ENCODE measurements at places on chromosomes 1 and 21.

GRCh38 chr1:15027515-15027986, 126.0 kb upstream of the TMEM51 start:
- peak; percentile 50 for DNase-seq

DNA sequence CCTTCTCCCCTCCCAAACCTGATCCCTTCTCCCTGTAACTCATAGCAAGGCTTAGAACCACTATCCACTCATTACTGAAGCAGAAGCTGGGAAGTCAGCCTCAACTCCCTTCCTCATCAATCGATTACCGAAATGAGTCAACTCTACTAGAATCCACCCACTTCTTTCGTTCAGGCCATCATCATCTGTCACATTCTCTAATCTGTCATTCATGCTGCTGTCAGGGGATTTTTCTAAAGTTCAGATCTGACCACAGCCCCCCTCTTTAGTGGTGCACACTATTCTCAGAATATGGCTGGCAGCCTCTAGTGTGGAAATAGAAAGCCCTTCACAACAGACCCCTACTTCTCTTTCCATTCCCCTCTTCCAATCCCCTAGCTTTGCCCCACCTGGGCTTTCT, 5.1 kb downstream of the NT5C1A start:
- DNase-seq = peak; percentile 87

DNA sequence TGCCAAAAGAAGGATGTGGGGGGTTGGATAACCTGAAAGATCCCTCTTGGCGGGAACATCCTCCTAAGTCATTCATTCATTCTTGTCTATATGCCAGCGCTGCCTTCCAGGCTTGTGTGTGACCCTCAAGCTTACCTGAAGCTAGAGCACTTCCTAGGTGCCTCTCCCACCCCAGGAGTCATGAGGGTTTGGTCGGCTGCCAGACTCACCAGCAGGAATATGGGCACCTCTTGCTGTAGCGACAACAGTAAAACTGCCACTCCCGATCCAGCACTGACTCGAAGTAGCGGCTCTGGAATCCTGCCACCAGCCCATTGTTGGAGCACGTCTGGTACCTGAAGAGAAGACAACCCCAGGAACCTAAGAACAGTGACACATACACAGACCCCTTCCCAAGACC, 15.0 kb downstream of the DPT start:
- no peak for DNase-seq

- DNase-seq = no peak
Measured at GRCh38 chr1:213985209-213986019, 2.4 kb upstream of the PROX1 start.

GRCh38 chr1:36603461-36603860, 120.7 kb upstream of the CSF3R start:
- DNase-seq = no peak

GRCh38 chr1:33010932-33011731, 25.6 kb downstream of the AK2 start:
- no peak for DNase-seq

GRCh38 chr1:44390277-44390676, 14.8 kb upstream of the RNF220 start:
- DNase-seq = no peak

DNA sequence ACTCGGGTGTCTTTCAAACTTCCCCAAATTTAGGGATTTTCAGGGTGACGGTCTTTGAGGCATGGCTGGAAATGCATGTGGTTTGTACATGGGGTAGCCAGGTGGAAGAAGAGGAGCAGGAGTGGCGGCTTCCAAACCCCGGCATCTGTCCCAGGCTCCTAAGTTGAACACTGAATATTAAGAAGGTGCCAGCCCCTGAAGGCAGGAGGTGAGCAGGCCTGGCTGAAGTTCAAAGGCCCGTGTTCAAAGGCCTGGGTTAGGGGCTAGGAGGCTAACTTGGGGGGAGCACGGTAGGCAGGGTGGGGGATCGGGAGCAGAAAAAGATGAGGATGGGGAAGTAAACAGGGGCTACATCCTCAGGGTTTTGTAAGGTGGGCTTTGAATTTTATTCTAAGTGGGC, 42.8 kb downstream of the ELK4 start:
- DNase-seq = no peak

DNA sequence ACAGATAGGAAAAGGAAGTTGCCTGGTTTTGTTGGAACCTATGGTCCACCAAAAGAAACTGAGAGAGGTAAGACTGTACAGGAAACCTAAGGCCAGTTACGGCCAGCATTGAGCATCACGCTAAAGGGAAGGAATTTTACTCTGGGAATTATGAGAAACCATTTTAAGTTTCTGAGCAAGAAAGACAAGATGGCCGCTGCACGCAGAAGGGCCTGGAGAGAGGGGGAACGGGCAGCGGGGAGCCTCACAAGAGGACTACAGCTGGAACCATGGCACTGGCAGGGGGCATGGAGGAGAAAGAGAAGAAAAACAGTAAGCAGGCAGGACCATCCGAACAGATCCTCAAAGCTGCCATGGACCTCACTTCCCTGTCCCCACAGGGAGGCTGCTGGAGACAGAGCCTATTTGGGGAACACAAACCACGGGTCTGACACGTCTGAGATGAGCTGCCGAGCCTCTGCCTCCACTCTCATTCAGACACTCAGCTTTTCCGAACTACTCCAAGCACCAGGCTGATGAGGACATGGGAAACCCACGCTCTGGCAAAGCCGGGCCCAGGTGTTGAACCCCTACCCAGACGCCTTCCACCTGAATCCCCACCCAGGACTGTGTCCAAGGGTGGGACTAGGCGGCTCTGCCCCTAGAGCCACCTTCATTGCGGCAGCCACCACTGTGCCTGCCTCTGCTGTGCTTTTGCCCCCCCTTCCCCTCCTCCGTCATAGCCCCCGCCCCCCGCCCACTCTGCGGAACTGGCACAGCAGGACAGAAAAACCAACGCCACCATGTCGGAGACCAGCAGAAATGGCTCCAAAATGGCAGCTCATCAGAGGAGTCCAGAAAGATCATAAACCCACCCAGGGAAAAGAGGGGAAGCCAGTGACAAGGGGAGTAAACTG, 69.0 kb downstream of the CD46 start:
- no peak for DNase-seq

GRCh38 chr1:239672256-239672655, 285.9 kb downstream of the CHRM3 start:
- DNase-seq = no peak

- DNase-seq = no peak
Measured at GRCh38 chr1:221687836-221688487, 53.9 kb downstream of the DUSP10 start.

DNA sequence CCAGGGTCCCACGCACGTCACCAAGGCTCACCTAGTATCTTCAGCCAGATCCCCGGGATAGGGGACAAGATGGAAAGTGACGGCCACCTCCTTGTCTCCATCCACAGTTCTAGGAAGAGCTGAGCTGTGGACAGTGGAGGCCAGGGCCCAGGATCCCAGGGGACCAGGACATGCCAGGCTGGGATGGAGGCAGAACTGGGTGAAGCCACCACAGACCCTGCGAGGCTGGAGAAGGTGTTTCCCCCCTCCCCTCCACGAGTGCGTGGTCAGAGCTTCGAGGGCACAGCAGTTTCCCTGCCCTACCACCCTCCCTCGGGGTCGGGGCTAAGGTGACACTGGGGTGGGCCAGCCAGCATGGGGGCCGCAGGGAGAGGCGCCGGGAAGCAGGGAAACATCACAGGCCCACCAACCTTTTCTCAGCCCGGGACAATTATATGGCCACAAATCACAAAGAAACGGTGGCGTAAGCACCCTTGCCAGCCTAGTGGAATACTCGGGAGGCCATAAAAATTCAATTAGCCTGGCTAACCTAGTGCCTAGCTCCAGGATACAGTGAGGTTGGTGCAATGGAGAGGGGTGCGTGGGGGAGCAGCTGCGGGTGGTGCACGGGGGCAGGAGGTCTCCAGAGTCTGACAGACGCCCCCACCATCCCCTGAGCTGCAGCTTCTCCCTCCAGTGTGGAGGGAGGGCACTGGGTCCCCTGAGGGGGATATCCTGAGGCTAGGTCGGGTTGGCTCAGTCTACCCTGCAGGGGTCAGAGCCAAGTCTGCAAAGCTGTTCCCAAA, 13.4 kb downstream of the DRAXIN start:
- no peak for DNase-seq

DNA sequence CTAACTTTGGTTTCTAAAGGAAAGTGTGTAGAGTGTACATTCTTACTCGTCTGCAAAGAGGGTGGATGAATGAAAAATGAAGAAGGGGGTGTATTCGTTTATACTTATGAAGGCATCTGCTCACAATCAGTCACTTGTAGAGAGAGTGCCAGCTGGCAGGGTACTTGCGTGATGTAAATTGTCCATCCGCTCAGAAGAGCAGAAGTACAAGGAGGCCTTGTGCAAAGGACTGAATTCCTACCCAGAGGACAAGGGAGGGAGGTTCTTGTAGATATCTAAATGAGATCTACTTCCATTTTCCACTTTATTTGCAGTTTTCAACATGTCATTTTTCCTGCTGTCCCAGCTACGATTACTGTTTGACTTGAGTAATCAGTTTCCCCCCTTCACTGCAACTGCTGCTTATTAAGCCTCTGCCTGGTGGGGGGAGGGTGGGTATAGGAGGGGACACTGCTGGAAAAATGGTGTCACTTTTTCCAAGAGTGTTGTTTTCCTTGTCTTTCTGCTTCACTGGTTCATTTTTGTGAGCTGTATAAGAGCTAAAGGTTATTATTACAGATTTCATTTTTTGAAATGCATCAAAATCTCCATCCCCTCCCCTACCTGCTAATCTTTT, 67.3 kb downstream of the LAMC1 start:
- no peak for DNase-seq

- no peak for DNase-seq
Measured at GRCh38 chr1:111279144-111279543, 11.5 kb upstream of the CHIA start.

GRCh38 chr1:38047603-38048141, 1.1 kb upstream of the POU3F1 start:
- no peak for DNase-seq

DNA sequence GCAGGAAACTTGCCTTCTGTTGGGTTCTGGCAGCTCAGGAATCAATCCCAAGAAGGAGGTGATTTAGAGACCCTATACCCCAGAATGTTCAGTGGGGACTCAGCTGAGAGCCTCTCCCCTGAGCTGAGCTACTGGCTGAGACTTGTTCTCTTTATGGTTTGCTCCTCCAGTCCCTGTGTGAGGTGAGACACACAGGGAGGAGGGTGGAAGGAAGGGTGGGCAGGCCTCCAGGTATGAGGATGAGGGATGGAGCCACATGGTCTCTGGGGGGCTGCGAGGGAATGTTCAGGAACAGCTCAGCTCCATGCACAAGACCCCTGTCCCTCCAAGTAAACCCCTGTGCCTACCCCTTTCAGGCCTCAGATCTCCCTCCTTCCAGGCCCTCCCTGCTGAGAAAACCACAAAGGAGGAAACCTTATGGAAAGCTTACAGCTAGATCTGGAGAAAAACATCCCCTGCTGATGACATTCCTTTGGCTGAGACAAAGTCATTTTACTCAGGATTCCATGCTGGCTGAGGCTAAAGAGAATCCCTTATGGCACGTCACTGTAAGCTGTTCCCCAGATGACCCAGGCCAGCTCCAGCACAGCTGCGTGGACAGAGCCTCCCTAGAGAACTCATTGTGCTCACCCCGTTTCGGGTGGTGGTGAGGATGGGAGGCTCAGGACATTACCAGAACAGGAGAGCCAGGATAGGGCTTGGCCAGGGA, 91.5 kb upstream of the IPO9 start:
- no peak for DNase-seq

GRCh38 chr1:205407970-205408369, 13.9 kb downstream of the LEMD1 start:
- no peak for DNase-seq

DNA sequence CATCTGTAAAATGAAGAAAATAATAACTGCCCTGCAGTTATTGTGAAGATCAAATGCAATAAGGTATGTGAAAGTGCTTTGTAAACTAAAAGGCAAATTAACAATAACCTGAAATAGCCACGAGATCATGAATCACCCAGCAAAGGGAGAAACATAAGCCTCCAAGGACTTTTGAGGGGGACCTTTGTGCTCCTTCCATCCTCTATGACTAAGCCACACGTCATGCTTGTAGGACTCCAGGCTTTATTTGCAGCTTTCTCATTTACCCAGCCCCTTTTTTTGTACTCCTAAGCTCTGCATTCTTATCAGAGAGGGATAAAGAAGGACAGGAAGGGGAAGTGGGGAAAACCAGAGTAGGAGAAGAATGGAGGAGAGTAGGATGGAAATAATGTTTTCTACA, 115.1 kb downstream of the PROX1 start:
- DNase-seq = no peak

DNA sequence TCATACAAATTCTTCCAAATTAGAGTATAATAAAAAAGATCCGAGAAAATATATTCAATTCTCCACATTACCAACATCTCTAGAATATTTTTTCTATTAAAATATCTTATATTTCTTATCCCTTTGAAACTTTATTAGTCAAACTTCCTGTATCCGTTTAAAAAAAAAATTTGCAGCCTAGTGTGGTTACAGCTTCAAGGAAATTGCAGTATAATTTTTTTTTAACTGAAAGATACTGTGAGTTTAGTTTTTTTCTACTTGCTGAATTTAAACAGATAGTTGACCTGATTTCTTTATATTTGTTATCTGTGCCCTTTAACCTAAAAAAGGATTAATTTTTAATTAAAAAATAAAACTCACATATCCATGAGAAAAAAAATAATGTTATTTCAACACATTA, 1.5 kb downstream of the RGS18 start:
- no peak for DNase-seq

GRCh38 chr1:200041337-200042118, 14.0 kb downstream of the NR5A2 start:
- no peak for DNase-seq

- DNase-seq = no peak
Measured at GRCh38 chr1:204150702-204151551, 917 bp downstream of the ETNK2 start.

- DNase-seq = no peak
Measured at GRCh38 chr1:107534632-107535031, 393.8 kb downstream of the NTNG1 start.

DNA sequence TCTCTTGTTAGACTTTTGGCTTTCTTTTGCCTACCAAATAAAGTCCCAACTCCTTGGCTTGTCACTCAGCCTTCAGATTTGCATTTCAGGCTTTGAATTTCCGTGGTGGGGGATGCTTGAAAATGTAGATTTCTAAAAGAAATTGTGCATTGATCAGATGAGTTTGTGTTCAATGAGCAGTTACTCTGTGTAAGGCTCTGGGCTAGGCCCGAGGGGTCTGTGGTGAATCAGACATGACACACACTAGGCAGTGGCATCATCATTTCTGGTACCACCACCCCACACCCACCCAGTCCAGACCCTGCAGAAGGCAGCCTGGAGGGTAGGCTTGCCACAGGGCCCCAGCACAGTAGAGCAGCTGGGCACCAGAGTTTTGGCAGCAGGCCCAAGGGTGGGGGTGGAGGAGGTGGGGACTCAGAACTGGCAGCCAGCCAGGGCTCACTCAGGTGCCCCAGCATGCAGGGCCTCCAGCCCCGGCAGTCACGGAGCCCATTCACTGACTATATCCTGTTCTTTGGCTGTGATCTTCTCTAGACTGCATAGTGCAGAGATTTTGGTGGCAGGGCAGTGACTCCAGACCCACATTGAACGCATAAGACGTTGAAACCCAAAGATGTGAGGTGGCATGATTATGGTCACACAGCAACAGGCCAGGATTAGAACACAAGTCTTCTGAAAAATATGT, 97.2 kb upstream of the ARTN start:
- DNase-seq = peak; percentile 28

Data from activated CD4-positive, alpha-beta T cell treated with anti-CD3 and anti-CD28 coated beads, Interleukin-2, Interleukin-6, amounts not matched to agents 100 ng/mL and 50 ng/mL, durations not matched to agents 16 hours and 8 hours (primary cell).